T1000 (cell line): ENCODE measurements at places on chromosomes 7 and 10.

- no peak for DNase-seq
These were observed 198.8 kb downstream of the GRID1 start for GRCh38 chr10:86167762-86168128.

DNA sequence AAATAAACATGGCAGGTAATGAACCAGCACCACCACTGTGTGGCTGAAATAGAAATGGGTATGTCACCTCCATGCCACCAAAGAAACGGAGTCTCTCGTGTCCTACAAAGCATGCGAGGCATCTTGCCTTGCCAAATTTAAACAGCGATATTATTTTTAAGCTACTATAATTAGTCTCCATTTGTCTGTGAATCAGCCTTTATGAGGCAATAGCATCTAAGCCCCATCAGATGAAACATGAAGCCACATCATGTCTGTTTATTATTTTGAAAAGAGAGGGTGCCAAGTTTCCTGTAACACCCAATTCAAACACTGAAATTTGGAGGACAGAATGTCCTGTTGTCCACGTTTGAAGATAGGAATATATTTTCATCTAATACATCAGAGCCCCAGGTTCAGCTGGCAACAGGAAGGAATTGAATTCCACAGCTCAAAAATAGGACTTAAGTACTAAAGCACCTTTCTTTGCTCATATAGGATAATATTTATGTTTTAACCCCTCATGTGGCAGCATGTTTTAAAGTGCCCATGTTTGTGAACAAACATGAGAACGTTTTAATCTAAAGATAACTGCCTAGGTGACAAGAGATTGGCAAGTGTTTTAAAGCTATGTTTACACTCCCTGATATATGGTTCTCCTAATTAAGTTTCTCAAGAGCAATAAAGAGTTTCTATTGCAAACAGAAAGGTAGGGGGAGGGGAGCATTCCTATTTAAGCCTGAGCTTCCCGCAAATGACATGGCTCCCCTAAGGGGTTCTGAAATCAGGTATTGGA is 86.8 kb downstream of the SORBS1 start:
- DNase-seq = no peak

- no peak for DNase-seq
These were observed 131.0 kb downstream of the DLG5 start for GRCh38 chr10:77795426-77796055.

- no peak for DNase-seq
These were observed 304.2 kb downstream of the RPS24 start for GRCh38 chr10:78337646-78338391.

GRCh38 chr7:94324380-94325121 is 70.1 kb upstream of the COL1A2 start:
- DNase-seq = no peak
